ENCODE measurements at places on chromosomes 12 and 14.

GRCh38 chr12:14826491-14826890 lies 12.5 kb upstream of the SMCO3 start:
- no peak for DNase-seq

DNA sequence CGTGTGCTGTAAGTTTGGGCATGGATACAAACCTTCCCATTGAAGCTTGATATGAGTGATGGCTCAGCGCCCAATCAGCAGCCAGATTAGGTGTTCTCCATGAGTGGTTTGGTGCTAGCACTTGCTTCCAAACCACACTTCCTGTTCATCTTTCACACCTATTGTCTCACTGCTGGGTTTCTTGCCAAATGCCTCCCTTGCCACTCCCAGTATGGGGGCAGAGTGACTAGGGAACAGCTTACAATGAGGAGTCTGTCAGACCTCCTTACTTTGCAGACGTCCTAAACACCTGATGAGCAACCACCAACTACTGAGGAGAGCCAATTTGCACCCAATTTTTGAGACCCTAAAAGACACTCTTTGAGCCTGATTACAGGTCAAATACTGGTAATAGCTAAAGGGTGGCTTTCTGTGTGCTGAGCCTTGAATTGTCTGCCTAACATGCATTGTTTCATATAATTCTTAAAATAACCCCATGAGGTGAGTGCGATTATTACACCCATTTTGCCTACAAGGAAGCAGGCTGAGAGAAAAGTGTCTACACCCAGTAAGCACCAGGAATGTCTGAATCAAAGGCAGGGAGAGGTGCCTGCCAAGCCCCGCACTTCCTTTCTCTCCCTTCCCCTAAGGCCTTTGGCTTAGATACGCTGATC lies 48.4 kb upstream of the FOS start:
- DNase-seq: peak; percentile 75

GRCh38 chr12:7479771-7480170 lies 23.8 kb downstream of the CD163 start:
- no peak for DNase-seq

DNA sequence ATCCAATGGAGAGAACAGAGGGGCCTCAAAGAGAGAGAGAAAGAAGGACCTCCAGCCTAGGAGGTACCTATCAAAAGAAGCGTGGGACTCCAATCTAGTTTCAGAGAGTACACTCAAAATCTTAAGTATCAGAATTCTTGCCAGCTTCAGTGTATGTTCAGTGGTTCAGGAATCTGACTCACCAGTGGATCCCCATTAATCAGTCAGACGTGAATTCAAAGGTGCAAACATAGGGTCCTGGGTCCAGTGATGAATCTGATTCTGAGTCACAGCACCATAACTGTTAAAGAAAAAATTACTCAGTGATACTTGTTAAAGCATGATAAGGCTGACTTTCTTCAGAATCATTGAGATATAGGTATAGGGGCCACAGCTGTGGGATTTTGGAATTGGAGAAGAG lies 33.2 kb downstream of the ETNK1 start:
- peak; percentile 4 for DNase-seq

DNA sequence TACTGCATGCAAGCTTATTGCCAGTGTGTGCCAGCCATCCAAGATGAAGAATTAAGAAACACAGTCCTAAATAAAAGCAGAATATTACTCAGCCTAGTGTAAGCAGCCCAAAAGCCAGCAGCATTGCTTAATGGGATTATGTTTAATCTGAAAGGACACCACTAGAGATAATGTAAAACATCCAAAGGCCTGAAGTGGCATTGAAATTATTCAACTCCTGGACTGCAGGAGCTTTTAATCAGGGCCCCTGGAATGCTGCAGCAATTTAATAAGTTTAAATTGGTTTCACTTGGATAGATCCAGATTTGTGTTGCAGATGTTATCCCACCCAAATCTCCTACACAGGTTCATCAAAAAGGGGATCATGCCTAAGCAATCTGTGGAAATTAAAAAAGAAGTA lies 193.0 kb downstream of the C12orf50 start:
- DNase-seq: no peak

GRCh38 chr12:80702889-80703805 lies 4.3 kb upstream of the MYF6 start:
- DNase-seq: peak; percentile 71

DNA sequence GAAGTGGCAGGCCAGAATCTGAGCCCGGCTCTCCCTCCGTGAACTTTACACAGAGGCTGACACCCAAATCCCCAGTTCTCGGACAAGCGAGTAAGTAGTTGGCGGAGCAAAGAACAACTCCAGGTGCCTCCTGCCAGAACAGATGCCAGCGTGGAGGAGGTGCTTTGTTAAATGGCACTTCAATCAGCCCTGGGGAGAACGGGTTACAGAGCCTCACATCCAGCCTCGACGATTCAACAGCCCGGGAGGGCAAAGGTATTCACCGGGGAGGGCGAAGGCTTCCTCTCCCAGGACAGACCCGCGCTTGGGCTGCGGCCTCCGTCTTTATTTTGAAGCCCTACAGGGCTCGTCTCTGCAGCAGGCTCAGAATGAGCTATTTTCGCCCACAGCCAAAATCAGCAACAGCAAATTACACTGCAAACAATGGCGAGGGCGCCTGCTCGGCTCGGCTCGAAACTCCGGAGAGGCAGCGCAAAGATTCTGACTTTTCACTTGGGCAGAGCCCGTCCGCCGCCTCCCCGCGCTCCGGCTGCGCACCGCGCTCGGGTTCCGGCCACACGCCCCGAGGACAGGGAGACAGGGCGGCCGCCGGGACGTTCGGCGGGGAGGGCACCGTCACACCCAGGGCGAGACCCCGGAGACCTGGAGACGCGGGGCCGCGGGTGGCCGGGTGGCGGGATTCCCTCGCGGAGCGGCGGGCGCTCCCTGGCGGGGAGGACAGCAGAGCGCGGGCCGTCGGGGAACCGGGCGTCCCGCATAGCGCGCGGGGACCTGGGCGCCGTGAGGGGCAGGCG lies 811 bp downstream of the TMCC3 start:
- DNase-seq: peak; percentile 32

Data from GM12865 (cell line).